T-cell (primary cell): ENCODE measurements at places on chromosomes 4 and X. TPM values are rescaled to one million over a fixed set of nuclear protein-coding genes. Genes with fewer than 3 reads are reported as not detected.

GRCh38 chr4:77074981-77075855 is 571 bp downstream of the CCNI start:
- DNase-seq = peak; percentile 60

Gene PSAPL1
- not detected for total RNA-seq

DNA sequence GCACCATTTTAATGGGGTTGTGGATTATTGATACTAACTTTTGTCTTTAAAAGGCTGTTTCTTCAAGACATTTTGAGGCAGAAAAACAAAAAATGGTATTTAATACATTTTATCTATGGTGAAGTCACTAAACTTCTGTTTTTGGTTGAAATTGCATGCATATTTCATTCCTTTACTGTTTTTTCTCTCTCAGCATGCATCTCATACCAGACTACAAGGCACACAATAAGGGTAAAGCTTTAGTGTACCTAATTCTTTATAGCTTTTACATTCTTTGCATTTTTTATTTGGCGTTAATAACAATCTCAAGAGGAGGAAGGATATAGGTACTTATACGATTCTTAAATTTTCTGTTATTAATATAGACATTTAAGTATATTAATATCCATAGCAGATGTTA is 151.0 kb upstream of the DKK2 start:
- no peak for DNase-seq

DNA sequence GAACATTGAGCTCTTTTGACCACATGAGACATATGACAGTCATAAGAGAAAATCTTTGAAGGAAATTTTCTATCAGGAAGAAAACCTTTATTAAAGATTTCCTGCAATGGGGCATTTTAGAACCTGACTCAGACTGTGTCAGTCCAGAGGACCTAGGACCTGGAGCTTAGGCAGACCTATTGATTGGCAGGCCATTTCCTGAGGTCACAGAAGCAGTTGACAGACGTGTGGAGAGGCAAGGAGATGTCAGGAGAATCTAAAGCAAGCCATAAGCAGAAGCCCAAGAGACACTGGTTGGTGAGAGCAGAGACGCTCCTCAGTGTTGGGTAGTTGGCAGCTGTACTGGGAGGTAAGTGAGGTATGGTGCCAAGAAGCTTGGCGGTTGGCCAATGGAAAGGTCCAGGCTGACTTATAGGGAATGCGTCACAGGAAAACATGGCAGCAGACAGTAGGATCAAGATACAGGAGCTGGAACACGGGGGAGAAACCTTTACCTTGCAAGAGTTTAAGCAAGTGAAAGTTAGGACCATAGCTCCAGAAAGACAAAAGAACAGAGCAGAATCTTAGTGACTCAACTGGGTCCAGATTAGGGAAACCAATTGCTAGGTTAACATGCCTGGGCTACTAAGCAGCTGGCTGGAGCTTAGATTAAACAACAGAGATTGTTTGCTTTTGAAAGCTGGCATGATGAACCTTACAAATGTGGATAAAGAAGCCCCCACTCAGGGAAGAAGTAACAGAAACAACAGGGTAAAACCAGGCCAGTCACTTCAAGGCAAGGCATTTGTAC is 18.6 kb downstream of the PALLD start:
- DNase-seq = no peak

- DNase-seq = no peak
Observed at GRCh38 chr4:78423790-78424189, 127.8 kb upstream of the ANXA3 start.

DNA sequence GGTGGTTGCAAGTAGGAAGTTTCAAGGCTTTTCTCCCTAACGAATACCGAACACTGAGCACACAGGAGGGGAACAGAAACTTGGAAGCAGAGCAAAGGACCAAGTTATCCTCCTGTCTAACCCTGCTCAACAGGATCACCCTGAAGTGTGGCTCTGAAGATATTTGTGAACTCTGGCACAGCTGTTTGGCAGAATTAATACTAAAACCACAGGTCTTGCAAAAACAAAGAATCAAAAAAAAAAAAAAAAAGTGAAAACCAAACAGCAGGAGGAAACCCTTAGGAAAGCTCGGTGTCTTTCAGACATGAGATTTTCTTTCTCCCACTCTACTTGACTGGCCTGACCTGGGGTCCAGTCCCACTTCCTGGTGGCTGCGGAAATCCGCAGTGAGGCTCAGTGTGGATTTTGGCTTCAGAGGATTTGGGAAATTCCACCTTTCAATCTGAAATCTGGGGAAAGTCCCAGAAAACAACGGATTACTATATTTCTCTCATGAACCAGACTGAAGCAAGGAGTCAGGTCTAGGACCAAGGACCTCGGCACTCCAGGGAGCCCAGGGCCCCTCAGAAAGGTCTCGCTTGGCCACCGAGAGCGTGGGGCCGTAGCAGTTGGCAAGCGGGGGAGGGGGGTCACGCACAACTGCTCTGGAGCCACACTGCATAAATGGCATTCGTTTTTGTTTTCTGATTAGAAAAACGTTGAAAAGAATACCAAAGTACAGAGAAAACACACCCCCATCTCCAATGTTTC is 867 bp downstream of the TIFA start:
- no peak for DNase-seq

- DNase-seq = no peak
Observed at GRCh38 chr4:89489338-89489771, 181.8 kb upstream of the GPRIN3 start.

GRCh38 chr4:165208741-165209388 is 1.5 kb downstream of the KLHL2 start:
- DNase-seq = no peak

GRCh38 chr4:48271626-48272025 is 2.0 kb upstream of the TEC start:
- DNase-seq = no peak

Gene SLC26A1
- 0.35 TPM for total RNA-seq

Gene PIM2
- 272 TPM for total RNA-seq

- no peak for DNase-seq
Observed at GRCh38 chrX:70497026-70497425, 52.4 kb downstream of the DLG3 start.

GRCh38 chr4:146776691-146777090 is 138.0 kb downstream of the POU4F2 start:
- no peak for DNase-seq

- DNase-seq = no peak
Observed at GRCh38 chr4:169906104-169906503, 120.1 kb downstream of the MFAP3L start.

Gene STAP1
- 2.5 TPM for total RNA-seq

Gene GAB3
- 18.4 TPM for total RNA-seq

DNA sequence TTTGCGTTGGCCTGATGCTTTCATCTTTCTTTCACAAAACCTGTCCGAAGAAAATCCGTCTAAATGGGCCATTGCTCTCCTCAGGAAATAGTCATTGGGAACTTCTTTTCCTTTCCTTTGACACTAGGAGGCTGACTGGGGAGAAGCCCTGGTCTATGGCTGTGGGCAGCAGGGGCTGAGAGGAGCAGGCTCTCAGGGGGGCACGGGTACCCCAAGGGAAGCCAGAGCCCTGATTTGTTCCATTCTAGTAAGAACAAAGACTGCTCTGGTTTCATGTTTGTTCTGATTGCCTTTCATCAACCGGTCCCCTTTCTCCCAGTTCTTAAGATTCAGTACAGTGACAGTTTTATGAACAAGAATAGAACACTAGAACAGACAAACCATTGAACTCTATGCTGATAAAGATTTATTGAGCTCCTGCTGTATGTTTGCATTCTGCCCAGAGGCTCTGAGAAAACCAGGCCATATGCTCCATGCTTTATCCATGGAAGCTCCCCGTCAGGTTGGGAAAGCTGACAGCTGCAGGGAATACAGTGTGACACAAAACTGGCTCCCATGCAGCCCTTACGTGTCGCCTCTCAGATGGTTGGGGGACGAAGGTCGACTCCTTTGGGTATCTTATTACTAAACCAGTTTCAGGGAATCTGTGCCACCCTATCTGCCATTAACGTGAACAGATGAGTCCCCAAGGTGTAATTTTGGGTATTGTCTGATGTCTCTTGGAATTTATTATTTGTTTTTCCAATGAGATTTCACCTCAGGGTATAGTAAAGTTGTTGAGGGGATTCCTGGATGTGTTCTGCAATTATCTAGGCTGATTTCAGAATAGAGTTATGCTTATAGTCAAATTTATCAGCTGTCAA is 72.4 kb upstream of the MSANTD1 start:
- no peak for DNase-seq

DNA sequence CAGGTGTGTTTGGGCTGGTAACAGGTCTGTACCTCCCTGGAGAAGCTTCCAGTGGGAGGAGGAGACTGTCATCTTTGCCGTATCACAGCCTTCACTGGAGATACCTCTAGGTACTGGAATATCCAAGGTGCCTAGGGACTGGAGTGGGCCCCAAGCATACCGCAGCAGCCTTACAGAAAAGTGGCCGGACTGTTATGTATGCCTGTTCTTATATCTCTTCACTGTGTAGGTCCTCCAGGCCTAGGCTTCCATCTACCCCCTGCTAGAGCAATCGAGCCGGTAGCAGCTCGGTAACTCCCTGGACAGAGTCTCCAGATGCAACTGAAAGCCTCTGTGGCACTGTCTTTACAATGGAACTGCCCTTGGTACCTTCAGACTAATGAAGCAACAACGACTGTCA is 277.4 kb upstream of the GRIA3 start:
- no peak for DNase-seq

DNA sequence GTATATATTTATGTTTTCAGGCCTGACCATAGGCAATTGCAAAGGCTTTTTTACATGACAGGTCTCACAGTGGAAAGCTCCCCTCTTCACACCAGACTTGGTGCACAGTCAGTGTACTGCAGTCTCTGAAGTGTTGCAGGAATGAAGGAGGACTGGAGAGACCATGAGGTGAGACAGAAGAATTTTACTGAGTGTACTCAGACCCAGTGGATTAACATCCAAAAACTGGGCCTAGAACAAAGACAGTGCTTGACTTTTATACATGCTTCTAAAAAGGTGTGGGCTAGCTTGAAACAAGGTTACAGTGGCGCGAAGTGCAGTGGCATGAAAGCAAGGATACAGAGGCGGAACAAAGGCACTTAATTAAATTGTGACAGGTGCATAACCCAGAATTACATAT is 822.9 kb downstream of the RAPGEF2 start:
- DNase-seq = no peak

Gene CSN1S1
- not detected for total RNA-seq
